ENCODE measurements at places on chromosomes 11 and 22. TPM values are rescaled to one million over a fixed set of nuclear protein-coding genes. Genes with fewer than 3 reads are reported as not detected.
A peak's percentile ranks its signal among the peaks of the same experiment; 100 is the strongest.

- no peak for DNase-seq
Measured at GRCh38 chr11:32065865-32066629, 24.8 kb upstream of the RCN1 start.

DNA sequence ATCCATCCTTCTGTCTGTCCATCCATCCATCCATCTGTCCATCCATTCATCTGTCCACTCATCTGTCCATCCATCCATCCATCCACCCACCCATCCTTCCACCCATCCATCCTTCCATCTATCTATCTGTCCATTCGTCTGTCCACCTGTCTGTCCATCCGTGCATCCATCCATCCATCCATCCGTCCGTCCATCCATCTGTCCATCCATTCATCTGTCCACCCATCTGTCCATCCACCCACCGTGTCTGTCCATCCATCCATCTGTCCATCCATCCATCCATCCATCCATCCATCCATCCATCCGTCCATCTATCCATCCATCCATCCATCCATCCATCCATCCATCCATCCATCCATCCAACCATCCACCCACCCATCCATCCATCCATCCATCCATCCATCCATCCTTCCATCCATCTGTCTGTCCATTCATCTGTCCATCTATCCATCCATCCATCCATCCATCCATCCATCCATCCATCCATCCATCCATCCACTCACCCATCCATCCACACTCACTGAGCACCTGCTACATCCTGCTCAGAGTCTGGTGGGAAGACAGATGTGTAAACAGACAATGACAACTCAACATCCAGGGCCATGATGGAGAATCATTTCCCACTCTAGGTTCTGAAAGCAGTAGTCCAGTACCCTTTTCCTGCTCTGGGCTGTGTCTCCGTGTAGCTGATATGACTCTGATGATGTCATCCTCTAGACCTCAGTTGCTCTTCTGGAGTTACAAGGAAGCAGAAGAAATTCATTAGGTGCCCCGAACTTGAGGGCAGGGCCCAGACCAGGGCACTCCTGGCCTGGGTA lies 30.8 kb upstream of the MYEOV start:
- no peak for DNase-seq

- DNase-seq: no peak
Measured at GRCh38 chr11:2581151-2581930, 118.5 kb downstream of the KCNQ1OT1 start.

DNA sequence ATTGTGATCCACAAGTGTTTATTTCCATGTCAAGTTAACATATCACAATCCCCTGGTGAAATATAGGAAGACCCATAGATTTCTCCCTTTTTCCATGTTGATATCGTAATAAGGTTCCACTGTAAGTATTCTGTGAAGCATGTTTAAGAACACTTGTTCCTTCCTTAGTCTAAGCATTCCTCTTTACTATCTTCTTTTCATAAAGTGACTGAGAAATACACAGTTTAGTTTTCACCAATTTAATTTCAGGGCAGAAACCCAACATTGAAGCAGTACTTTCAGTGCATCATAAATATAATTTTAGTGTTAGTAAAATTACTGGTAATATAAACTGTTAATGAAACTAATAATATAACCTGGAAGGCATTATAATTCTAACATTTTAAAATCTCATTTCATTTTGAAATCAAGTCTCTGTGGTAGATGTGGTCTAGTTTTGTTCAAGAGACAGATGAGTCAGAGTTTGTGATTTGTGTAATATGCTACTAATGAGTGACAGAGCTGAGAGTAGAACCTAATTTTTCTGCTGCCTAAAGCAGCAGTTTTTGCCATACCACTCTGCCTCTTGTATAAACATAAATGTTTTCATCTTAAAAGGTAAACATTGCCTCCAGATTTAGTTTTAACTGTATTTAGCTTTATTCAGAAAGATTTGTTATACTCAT lies 79.4 kb downstream of the ATM start:
- DNase-seq: no peak

DNA sequence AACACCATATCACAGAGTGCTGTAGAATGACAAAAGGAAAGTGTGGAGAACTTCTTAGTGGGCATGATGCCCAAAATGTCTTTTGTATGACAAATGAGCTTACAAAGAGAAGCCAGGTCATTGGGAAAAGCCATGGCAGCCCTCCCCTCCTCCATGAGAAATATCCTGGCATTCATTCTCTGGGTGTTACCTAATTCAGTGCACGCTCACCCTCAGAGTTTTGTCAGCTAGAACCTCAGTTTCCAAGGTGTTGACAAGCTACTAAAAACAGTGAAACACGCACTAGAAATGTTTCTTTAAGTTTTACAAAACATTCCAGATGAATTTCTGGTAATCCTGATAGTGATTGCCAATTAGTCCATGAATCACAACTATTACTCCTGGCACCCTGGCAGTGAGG lies 105.4 kb upstream of the FSHB start:
- no peak for DNase-seq

DNA sequence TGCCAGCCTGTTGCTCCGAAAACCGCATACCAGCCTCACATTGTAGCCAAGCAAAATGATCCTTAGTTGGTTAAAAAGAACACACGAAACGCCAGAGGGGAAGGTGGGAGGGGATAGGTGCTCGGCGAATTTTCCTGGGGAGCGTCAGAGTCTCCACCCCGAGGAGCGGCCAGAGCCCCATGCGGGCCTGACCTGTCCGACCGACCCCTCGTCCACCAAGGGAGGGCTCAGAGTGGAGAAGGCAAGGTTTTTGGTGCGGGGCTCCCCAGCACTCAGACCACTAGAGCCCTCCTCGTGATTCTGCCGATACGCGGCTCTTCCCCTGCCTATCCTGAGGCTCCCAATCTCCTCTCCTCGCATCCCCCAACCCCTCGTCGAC lies 39.6 kb downstream of the DIXDC1 start:
- no peak for DNase-seq

- no peak for DNase-seq
Measured at GRCh38 chr11:70433966-70434812, 35.9 kb downstream of the CTTN start.

DNA sequence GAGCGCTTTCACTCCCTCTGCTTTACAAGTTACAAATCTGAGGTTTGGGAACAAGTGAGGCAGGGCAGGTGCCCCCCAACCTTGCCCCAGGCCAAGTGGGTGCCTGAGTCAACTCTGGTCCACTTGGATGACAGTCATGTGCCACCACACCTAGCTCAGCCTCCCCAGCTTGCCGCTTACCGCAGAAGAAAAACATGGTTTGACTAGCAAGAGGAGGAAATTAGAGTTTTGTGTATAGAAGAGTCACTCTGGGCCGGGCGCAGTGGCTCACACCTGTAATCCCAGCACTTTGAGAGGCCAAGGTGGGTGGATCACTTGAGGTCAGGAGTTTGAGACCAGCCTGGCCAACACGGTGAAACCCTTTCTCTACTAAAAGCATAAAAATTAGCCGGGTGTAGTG lies 27.7 kb upstream of the CHKA start:
- DNase-seq: no peak

DNA sequence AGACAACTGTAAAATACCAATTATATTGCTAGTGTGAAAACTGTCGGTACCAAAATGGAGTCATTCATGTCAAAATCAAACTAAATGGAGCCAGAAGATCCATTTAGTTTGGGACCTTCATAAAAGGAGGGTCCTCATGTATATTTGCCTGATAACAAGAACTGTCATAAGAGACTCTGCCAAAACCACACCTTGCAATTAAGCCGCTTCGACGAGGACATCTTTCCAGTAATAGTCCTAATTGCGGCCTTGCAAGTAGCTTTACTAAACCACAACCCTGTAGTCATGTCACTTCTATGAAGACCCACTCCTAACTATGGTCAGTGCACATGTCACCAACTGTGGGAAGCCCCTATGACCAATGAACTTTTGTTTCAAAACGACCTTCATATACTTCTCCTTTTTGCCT lies 9.4 kb downstream of the UBQLN3 start:
- no peak for DNase-seq

DNA sequence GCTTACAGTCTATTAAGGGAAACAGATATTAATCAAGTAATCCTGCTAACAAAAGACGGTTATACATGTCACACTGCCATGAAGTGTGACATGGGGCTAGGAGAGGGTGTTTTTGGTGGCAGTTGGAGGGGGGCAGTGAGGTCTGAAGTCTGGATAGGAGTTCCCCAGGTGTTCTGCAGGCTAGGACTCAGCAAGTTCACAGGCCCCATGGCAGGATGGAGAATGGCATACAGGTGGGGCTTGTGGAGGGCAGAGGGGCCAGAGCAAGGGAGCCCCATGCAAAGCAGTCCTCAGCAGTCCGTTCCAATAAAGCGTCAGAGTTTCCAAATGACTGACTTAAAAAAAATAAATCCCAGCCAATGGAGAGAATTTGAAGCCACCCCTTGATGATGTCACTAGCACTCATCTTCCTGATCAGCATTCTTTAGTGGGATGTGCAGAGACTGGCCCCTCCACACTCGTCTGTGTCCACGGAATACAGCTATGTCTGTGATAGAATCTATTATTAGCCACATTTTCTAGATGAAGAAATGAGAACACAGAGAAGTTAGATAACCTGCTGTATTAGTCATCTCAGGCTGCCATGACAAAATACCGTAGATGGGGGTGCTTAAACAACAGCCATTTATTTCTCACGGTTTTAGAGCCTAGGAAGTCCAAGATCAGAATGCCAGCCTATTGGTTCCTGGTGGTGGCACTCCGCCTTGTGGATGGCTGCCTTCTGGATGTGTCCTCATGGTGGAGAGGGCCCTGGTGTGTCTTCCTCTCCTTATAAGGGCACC lies 32.6 kb downstream of the PRDM11 start:
- peak; percentile 9 for DNase-seq

DNA sequence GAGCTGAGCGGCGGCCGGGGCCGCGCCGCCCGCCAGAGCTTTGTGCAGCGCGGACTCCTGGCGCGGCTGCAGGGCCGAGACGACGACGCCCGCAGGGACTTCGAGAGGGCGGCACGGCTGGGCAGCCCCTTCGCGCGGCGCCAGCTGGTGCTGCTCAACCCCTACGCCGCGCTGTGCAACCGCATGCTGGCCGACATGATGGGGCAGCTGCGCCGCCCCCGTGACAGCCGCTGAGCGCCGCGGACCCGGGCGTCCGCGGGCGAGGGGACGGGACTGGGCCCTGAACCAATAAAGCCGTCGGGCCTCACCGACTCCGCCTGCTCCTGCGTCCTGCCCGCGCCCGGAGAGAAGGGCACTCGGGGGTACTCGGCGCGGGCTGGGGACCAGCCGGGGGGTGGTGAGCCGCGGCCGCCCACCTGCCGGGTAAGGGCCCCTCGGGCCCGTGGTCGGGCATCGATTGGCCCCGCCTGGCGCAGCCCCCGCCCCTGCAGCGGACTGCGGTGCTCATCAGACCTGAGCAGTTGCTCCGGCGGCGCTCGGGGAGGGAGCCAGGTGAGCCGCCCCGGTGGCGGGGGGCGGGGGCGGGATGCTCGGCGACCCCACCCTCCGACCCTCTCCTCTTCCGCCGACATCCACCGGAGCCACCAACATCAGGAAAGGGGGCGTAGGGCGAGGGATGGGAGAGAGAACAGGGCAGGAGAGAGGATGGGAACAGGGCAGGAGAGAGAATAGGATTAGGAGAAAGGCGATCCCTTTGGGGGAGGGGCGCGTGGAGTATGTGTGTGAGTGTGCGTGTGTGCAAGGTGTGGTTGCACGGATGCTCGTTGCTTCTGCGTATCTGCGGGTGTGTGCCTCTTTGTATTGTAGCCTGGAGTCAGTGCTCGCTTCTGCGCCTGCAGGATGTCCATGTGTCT lies at the start of gene TMEM25:
TMEM25 (plus strand) TSS at position 510 of the 914 bp plus-strand sequence. CDS start 610 bp downstream, outside the sequence.
- peak; percentile 69 for DNase-seq

DNA sequence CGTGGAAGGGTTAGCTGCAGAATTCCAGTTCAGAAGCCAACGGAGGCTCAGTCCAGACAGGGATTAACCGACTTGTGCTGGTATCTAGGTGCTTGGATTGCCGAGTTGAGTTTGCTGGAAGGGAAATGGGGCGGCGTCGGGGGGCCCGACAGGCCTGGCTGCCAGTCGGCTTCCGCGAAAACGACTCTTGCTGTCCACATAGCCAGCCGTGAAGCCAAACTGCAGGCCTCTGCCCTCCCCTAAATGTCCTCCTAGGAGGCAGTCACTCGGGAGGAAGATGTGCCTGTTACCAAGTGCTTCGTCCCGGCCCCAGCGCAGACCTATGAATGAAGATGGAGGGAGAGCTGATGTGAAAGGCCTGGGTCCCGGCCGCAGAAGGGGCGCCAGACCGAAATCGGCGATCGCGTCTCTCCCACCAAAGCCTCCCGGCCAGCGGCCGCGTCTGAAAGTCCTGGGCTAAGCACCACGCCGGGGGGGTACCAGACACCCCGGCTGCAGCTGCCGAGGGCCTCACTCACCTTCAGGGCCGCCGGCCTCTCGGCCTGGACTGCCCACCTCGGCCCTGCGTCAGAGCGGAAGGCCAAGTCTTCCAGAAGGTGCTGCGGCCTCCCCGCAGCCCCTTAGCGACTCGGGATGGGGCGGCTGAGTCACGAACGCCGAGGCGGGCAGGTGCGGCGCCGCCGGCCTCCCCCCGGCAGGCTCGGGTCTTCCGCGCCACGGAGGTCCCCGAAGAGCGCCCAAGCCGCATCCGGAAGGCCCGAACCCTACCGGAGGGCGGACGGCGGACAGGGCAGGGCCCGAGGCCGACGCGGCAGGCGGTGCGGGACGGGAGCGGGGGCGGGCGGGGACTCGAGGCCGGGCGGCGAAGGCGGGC lies 7.5 kb downstream of the DPAGT1 start:
- DNase-seq: peak; percentile 63

DNA sequence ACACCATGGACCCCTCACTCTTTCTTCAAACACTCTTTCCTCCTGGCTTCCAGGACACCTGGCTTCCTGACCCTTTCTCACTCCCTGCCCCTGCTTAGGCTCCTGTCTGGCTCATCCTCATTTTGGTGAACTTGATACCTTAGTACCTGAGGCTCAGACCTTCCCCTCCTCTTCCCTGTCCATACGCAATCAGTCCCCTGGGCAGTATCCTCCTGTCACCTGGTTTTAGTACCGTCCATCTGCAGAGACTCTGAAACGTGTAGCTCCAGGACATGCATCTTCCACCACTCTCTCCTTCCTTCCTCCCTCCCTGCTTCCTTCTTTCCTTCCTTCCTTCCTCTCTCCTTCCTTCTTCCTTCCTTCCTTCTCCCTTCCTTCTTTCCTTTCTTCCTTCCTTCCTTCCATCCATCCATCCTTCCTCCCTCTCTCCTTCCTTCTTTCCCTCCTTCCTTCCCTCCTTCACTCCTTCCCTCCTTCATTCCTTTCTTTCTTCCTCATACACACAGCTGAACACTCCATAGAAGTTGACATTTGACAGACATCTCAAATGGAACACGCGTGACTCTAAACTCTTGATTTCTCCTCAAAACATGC lies 1488.6 kb downstream of the TBC1D22A start:
- no peak for DNase-seq

- DNase-seq: no peak
Measured at GRCh38 chr11:115146425-115146824, 357.8 kb downstream of the CADM1 start.

Gene RASL10A
- total RNA-seq: 1.9 TPM

Gene ATG2A
- total RNA-seq: 27.4 TPM

Gene OR52I2
- total RNA-seq: not detected

Gene VSIG10L2
- not detected for total RNA-seq

Gene OR56A1
- not detected for total RNA-seq

Gene ARL2
- total RNA-seq: 109 TPM
